ENCODE measurements at places on chromosomes 4 and X. TPM values are rescaled to one million over a fixed set of nuclear protein-coding genes. Genes with fewer than 3 reads are reported as not detected.

ETDB gene
- not detected for total RNA-seq

DCAF8L2 gene
- total RNA-seq, result not detected

RHOH gene
- not detected for total RNA-seq

POF1B gene
- total RNA-seq, result not detected

ZCCHC12 gene
- total RNA-seq, result under 0.01 TPM

IQSEC2 gene
- total RNA-seq, result 3.9 TPM

S100P gene
- not detected for total RNA-seq

SSX2 gene
- total RNA-seq, result not detected

RIBC1 gene
- 0.36 TPM for total RNA-seq

MAGEA2 gene
- not detected for total RNA-seq

ABCB7 gene
- 17.5 TPM for total RNA-seq

AR gene
- total RNA-seq, result 4.7 TPM

ARHGAP4 gene
- total RNA-seq, result 0.28 TPM

GATA1 gene
- not detected for total RNA-seq

SLC49A3 gene
- total RNA-seq, result under 0.01 TPM

SULT1B1 gene
- total RNA-seq, result 0.18 TPM

BMP15 gene
- total RNA-seq, result not detected

SSX4B gene
- not detected for total RNA-seq

STK32B gene
- 5.8 TPM for total RNA-seq

EGFL6 gene
- total RNA-seq, result not detected

TRIM75 gene
- total RNA-seq, result not detected

All from IMR-90 (cell line).